ENCODE measurements at places on chromosomes 11 and 22.

GRCh38 chr11:2420502-2421225 is 20.1 kb downstream of the TSSC4 start:
- peak; percentile 95 for DNase-seq

DNA sequence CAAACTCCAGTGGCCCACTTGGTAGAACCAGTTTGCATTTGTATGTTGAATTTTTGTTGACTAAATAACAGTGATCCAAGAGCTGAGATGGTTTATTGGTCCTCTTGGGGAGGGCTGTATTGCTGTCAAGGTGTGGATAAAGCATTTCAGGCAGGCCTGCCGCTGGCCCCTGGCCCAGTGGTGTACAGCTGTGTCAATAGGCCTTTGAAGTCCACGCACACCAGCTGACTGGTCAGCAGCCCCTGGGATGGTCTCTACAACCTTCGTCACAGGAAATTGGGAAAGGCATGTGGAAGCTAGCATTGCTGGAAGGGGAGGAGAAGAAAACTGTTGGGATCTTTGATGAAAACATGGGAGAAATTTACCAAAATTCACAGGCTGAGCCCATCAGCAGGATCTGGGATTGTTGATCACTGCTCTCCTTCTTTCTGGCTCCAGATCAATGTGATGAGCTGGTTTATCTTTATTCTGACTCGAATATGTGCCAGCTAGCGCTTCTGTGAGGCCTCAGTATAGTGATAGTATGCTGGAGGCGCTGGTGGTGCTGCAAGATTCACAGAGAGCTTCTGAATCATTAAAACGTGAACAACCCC is 12.5 kb upstream of the E2F8 start:
- DNase-seq: no peak

- peak; percentile 93 for DNase-seq
Observed at GRCh38 chr11:68383976-68384501, 71.6 kb downstream of the LRP5 start.

DNA sequence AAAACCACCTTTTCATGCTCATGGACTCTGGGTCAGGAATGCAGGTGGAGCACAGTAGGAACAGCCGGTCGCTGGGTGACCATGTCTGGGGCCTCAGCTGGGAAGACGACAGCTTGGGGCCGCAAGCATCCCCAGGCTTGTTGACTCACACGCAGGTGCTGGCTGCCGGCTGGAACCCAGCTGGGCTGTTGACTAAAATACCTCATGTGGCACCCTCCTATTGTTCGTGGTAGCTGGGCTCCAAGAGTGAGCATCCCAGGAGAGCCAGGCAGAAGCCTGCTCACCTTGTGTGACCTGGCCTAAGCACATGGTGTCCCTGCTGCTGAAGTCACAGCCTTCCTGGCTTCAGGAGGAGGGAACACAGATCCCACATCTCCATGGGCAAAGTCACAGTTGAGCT is 9.4 kb downstream of the DPP3 start:
- no peak for DNase-seq

DNA sequence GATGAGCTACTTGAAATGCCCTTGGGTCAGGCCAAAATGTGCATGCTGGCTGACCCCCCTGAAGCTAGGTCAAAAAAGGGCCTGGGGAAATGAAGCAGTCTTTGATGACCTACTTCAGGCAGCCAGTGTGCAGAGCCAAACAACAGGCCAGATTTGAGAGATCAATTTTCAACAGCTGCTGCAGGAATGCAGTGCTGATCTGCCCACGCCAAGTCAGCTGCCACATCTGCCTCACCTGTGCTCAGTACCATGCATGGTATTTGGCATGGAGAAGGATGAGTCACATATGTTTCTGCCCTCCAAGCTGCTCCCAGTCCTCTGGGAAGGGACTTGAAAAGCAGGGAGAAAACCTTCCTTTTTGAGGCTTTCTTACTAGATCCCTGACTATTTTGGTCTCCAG is 35.8 kb downstream of the MTNR1B start:
- DNase-seq: no peak

- DNase-seq: no peak
Observed at GRCh38 chr22:49973018-49973961, 12.7 kb downstream of the PIM3 start.

DNA sequence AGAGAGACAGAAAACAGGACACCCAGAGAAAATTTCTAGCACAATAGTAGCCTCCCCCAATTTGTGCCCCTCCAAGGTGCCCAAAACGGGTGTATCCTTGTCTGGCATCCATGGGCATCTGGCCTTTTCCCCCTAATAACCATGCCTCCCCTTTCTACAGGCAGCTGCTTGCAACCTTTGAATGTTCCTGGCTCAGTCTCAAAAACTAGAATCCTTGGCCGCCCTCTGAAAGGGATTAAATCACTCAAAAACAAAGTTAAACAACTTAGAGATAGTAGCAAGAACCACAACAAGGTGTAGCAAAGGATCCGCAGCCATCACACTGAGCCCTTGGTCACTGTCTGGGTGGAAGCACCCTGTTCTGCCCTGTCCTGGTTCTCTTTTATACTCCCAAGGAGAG is 105.6 kb downstream of the MN1 start:
- DNase-seq: no peak

GRCh38 chr11:67584881-67585873 is 1.6 kb downstream of the GSTP1 start:
- DNase-seq: no peak

DNA sequence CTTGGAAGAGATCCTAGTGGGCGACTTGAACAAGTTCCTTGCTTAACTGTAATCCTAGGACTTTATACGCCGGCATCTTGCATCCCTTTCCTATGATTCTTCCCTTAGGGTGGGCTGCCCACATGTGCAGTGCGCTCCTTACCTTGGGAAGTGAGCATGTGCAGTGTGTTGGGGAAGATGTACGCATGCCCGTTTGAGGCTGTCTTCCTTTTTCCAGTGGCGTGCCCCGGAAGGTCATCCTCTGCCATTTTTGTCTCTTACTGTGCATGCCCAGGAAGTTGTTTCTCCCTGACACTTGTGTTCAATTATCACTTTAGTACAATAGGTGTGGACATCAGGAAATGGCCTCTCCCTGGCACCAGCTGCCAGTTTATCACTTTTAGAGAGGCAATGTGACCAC is 936.5 kb downstream of the TBC1D22A start:
- no peak for DNase-seq

DNA sequence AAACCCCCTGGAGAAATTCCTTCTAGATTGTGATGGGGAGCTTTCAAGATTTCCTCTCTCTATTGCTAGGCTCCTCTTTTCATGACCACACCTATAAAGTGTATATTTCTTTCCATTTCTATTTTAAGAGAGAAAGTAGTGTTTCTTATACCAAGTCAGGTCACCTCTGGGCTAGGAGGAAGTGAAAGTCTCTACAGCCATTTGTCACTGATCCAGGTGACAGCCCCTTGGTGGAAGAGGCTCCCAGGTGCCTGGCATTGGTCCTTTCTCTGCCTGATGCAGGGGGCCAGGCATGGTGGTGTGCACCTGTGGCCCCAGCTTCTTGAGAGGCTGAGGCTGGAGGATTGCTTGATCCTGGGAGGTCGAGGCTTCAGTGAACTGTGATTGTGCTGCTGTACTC is 64.7 kb downstream of the DHCR7 start:
- no peak for DNase-seq

DNA sequence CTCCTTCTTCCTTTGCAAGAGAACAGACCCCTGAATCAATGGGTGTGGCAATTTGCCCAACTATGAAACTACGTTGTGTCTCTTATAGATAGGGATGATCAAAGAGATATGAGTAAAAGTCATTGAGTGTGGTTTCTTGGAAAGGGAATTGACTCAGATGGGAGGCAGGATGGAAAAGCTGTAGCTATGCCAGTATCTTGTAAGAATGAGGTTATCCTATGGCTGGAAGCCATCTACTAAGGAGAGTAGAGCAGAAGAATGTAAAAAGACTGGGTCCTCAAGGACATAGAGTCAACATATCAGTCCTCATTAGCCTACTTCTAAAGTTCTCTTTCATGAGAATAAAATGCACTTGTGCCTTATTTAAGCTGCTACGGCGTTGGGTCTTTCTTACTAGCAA is 78.9 kb upstream of the POU2AF2 start:
- no peak for DNase-seq

DNA sequence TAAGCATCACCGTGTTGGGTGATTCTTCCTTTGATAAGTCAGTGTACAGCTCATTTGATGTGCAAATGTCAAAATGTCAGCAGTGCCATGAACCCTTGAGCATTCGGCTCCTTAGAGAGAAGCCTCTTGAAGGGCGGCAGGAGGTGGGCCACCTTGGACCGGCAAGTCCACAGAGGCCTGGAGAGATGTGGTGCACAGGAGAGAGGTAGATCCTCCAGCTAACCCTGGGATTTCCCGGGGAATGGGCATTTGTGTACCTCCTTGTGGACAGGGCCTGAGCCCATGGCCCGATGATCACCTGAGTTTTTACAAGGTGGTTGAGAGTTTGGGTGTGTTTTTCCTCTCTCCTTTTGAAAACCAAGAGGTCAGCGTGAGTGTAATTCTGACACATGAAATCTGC is 133.2 kb upstream of the RCN1 start:
- no peak for DNase-seq

GRCh38 chr11:116317212-116317611 is 455.6 kb downstream of the BUD13 start:
- no peak for DNase-seq

- DNase-seq: no peak
Observed at GRCh38 chr11:35135222-35135621, 3.7 kb upstream of the CD44 start.

GRCh38 chr11:63501236-63501635 is 4.6 kb upstream of the LGALS12 start:
- DNase-seq: no peak

- DNase-seq: no peak
Observed at GRCh38 chr11:104918113-104918824, 20.0 kb upstream of the CASP12 start.

DNA sequence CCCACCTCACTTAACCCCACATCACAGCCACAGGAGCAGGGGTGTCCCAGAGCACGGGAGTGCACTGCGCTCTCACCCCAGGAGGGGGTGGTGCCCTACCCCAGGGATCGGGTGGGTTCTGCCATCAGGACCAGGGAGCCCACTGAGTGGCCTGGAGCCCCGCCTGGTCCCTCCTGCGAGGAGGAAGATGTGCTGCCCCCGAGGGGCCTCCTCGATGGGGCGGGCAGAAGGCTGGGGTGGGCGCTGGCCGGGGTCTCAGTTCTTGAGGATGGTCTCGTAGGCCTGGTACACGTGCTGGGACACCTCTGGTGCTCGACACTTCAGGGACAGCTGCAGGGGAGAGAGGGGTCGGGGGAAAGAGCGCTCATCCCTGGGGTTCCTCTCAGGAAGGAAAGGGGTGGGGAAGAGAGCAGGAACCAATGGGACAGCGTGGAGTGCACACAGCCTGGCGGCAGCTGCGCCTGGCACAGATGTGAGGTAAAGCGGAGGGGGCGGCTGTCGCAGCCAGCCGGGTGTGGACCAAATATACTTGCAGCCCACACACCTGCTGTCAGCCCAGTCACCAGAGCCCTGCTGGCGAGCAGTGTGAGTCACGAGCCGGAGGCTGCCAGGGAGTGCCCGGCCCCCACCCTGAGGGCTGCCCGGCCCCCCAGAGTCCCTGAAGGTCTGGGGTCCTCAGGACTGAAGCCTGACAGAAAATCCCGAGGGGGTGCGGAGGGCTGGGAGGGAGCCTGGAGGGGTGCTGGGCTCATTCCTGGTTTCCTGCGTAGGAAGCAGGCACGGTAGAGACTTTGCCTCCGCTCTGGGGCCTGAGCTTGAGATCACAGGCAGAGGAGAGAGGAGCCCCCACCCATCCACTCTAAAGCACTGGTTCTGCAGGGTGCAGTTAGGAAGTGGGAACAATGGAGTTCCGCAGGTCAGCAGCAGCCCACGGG is 13.3 kb upstream of the RASL10A start:
- no peak for DNase-seq
